ENCODE measurements at places on chromosomes 3 and 15.

GRCh38 chr3:24004171-24004938, 59.3 kb downstream of the NR1D2 start:
- DNase-seq: no peak

DNA sequence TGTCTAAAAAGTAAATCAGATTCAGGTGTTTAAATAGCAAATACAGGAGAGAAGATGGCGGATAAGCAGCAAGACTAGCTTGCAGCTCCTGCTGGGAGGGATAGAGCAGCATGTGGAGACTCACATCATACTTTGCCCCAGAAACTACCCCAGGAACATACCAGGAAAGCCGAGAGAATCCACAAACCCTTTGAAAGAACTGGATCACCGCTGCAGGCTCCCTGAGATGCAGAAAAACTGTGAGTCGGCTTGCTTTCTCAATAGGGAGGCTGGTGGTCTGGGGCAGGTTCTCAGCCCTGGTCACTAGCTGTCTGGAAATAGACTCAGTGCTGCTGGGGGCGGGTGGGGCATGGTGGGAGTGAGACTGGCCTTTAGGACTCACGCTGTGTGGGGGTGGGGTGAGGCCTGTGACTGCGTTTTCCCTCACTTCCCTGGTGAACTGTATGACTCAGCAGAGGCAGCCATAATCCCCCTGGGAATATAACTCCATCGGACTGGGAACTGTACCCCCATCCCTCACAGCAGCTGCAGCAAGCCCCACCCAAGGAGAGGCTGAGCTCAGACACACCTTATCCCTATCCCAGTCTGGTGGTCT, 142.8 kb downstream of the CNTN6 start:
- no peak for DNase-seq

GRCh38 chr3:42746455-42747450, 26.3 kb downstream of the CCDC13 start:
- DNase-seq: peak; percentile 20

DNA sequence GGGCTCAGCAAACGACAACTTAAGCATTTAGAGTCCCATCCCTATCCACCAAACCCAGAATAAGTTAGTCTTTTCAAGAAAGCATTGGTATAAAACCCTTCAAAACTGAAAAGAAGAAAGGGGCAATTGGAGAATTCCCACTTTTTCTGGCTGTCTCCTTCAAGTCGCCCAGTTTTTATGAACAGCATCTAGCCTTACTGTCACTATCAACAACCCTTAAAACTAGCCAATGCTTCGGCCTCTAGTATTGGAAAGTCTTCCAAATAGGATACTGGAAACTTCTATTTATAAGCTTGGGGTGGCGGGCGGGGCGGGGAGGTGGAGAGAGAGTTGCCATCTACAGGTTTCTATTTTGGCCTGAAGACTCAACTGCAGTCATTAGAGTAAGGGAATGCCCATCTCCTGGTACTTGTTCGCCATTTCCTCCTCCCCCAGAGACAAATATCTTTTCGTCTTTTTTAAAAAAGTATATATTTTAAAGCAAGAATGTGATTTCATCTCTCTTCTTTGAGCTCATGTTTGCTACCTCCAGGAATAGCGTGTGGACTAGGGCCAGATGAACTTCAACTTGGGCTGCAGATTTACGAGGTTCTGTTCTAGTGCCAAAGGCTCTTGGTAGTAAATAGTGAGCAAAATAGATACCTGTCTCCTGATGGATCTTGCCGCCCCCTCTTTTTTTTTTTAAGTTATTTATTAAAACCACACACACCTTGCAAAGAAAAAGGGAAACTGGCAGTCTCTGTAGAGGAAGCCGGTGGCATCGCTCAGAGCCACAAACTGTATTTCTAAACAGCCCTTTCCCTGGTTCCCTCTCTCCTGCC, 2.7 kb downstream of the BCL6 start:
- DNase-seq: no peak

DNA sequence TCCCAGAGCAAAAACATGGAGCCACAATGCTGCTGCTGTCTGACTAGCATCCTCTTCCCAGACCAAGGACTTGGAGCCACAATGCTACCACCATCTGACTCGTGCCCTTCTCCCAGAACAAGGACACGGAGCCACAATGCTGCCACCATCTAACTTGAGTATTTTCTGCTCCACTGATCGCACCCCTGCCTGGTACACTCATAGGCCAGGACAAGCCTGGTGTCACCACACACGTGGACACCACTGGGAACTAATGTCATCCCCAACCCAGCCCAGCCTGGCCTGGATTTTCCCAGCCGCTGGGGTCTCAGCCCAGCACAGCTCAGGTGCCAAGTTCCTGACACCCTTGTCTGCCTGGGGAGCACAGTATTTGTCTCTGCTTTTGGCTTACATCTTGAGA, 52.7 kb upstream of the GRIP2 start:
- no peak for DNase-seq

- DNase-seq: no peak
These were observed 13.8 kb downstream of the CORO2B start for GRCh38 chr15:68592544-68592943.

DNA sequence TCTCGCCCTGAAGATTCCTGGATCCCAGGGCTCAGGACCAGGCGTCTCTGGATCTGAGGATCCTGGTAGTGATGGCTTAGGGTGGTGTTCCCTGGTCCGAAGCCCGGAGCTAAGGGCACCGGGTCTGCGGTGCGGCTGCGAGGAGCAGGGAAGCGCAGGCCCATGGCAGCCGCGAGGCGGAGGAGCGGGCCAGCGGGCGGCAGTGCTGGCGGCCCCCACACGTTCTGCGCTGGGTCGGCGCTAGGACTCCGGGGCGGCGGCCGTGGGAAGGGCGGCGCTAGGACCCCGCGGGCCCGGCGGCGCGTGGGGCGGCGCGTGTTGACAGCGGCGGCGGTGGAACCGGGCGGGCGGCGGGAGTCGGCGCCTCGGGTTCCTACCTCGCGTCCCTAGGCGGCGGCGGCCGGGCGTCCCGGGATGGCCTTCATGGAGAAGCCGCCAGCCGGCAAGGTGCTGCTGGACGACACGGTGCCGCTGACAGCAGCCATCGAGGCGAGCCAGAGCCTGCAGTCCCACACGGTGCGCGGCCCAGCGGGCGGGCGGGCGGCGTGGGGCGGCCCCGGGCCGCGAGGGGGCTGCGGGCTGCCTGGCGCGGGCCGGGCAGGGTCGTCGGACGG, at the start of gene PXK:
PXK (plus strand) TSS at position 318 of the 614 bp plus-strand sequence; CDS start at position 415, 97 bp downstream.
- DNase-seq: peak; percentile 71

- no peak for DNase-seq
These were observed 391.0 kb downstream of the NSUN3 start for GRCh38 chr3:94453864-94454263.

DNA sequence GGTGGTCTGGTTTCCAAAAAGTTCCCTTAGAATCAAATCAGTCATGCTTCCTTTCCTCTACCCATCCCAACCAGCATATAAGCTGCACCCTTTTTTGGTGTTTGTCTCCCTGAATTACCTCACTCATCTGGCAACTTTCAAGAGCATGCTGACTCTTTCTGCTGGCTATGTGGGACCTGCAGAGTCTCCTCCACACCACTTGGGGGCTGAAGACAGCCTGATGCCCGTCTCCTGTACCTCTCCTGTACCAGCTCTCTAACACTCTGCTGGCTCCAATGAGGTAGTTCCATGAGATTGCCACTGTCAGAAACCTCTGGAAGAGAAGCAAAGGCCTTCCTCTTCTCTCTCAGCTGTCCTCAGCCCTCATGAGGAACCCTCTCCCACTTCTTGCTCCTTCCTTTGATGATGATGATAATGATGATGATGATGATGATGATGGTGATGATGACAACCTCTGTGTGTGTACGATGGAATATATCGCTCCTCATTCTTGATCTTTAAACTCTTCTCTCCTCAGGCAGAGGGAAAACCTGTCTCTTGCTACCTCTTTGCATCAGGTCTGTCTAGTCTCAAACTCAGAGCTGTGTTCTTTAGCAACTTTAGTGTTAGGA, 257.5 kb downstream of the ZNF621 start:
- no peak for DNase-seq
